Stomach (tissue), 19 donors: ENCODE measurements at places on chromosomes 3 and 15. TPM values are rescaled to one million over a fixed set of nuclear protein-coding genes. Genes with fewer than 3 reads are reported as not detected.

DNA sequence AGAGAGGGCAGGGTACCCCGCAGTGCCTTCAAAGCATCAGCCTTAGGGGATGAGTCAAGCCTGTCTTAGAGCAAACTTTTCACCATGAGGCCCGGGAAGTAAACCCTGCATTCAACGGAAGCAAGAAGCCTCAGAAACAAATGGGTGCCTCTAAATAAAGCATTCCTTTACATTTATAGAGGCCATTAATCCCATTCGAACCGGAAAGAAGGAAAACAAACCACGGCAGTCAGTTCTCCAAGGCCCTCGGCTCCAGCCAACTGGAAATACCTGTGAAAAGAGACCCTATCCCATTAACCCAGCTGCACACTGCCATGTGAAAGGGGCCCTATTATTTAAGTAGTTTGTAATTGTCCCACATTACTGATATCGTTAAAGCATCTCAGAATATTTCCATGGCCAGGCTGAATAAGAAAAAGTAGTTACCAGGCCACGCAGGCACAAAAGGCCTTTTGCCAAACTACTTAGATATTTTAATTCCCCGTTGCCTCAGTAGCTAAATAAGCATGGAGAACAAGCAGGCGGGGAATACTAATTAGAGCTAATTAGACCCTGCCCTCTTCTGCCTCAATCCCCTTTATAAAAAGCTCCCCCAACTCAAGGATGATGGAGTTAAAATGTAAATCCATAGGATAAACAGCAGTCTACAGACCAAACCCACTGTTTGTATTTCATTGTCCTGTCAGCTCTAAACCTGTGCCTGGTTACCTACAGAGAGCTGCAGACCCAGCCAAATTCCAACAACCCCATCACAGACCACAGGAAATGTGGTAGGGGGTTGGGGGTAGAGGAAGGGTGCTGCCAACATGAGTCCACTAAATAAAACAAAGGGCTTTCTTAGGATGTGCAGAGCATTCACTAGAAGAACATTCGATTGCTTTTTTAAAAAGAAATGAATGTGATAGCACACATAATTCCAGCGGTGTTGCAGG, 4.1 kb downstream of the ITGB5 start:
- no peak for DNase-seq

- no peak for DNase-seq
These were observed 44.0 kb upstream of the IREB2 start for GRCh38 chr15:78394026-78394425.

DNA sequence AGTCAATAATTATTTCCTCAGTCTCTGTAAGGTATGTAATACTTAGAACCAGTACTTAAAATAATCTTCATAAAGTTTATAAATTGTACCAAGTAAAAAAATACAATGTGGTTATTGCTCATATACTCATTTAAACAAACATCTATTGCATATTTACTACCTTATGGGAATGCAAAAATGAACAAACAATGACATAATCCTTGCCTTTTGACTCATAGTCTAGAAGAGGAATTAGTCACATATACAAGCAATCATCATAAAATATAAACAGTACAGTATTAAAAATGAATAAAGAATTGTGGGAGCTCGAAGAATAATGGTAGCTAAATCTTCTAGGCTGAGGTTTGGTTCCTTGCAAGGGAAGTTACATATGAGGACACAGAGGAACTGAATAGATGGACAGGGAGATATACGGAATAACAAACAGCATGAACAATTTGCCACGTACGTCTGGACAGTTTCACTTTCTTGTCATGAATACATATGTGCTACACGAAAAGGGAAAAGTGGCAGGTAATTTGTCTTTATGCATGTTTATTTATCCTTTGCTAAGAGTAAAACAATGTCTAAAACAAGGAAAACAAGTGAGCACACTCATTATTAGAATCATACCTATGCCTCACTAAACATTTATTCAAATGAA, 17.2 kb downstream of the IMPG2 start:
- DNase-seq, result no peak

GRCh38 chr3:56525291-56525690, 31.7 kb upstream of the CCDC66 start:
- DNase-seq, result no peak

DNA sequence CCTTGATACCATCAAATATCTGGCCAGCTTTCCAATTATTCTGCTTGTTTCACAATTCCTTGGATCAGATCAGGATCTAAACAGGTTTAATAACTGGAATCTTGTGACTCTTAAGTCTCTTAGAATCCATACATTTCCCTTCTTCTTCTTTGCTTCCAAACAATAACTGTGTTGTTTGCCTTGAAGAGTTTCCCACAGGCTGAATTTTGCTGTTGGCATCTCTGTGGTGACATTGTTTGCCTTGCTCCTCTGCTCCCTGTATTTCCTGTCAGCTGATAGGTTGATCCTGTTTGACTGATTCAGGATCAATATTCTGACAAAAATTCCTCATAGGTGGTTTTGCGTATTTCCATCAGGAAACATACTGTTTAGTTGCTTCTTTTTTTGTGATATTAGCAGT, 248.4 kb upstream of the LMCD1 start:
- DNase-seq, result no peak

DNA sequence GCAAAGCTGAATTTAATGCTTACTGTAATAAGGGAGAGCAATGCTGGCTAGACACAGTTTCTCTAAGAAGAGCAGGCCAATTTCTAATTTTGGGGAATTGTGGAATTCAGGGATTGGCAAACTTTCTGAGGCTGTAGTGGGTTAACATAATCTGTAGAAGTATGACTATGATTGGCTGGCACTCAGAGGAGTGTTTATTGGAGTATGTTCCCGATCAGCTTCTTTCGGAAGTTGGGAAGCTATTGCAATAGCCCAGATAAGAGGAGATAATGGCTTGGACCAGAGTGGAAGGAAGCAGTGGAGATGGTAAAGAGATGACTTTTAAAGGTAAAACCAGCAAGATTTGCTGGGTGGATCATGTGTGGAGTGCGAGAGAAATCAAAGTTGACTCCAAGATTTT, 19.4 kb downstream of the TMOD3 start:
- no peak for DNase-seq

GRCh38 chr3:192373032-192373431, 354.3 kb downstream of the FGF12 start:
- DNase-seq, result no peak

DNA sequence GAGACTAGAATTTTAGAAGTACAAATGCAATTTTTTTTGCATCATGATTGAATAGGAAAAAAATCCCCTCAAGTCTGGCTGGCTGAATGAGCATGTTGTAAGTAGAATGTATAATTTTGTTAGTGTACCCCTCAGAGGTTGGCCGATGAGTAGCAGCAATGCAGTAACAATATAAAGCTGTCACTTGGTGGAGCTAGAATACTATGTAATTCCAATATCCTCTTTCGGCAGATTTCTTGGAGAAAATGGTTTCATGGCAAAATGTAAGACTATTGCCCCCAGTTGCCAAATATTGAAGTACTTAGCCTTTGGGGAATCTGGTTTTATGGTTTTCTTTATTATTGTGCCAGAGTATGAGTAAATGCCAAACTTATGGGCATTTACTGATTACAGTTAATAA, 39.8 kb upstream of the SGO1 start:
- DNase-seq, result peak; percentile 78

DNA sequence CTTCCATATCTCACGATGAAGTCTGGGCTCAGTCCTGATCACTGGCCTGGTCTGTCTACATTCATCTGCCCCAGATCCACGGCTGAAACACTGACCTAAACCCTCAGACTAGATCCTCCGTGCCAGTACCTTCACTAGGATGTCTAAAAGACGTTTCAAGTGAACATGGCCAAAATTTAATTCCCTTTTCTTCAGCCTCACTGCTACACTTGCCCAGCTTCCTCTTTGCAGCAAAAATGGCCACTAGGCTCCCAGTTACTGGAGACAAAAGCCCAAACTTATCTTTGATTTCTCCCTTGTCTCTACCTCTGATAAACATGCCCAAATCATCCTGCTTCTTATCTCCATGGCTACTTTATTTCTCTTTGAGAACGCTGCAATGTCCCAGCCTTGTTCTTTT, 1.7 kb downstream of the RASSF1 start:
- no peak for DNase-seq

- no peak for DNase-seq
These were observed 27.2 kb upstream of the MUC20 start for GRCh38 chr3:195693428-195694216.

- DNase-seq, result no peak
These were observed 236.8 kb downstream of the KLF13 start for GRCh38 chr15:31563421-31563820.

GRCh38 chr3:141812084-141812483, 48.9 kb downstream of the GRK7 start:
- DNase-seq, result no peak

- DNase-seq, result peak; percentile 78
These were observed 1.6 kb upstream of the LRRC31 start for GRCh38 chr3:169871129-169871886.

DNA sequence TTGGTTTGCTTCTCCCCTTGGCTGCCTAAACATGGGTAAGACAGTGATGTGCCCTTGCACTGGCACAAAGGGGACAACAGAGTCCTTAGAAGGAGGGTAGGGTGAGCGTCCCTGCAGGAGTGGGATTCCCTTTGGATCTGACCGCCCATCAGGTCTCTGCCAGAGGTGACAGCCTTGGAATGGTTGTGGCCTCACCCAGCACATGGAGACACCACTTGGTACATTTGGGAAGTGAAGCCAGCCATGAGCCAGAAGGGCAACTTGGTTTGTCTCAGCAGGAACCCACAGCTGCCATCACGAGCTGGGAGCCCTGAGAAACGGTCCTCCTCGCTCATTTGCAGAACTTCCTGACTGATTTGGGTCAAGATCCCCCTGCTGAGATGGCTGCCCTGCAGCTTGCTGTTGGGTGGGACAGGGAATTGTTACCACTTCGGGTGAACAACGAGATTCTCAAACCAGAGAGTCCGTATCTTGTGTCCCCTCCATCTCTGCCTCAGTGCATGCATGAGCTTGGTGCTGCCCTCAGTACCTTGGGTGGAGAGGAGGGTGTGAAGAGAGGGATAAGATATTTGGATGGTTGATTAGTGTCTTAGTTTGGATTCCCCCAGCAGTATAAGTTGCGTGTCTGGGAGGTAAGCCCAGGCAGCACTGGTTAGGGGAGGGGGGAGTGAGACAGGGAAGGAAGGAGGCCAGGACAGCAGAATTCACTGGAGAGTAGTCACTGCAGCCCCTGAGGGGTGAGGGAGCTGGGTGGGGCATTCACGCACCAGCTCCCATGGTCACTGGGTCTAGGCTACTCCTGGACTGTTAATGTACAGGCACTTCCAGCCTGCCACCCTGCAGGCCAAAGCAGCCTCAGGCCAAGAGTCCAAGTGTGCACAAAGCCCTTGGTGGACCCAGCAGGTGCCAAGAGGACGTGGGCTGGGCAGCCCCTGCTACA, 168.8 kb upstream of the TOPAZ1 start:
- DNase-seq, result no peak

DNA sequence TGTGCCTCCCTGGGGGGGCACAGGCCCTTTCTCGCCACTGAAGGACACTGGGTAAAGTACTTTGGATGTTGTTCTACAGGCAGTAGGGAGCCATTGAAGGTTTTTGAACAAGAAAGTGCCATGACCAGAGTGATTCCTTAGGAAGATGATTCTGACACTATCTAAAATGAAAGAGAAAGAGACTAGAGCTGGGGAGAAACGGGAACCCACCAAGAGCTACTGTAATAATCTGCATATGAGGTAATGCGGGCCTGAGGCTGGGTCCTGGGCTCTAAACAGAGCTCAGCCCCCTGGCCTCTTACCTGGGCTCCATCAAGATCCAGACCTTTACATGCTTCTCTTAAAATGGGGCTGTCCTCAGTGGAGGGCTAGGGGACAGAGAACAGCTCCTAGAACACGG, 24.9 kb downstream of the GRK7 start:
- no peak for DNase-seq

GRCh38 chr15:71666763-71667620, 143.4 kb upstream of the NR2E3 start:
- no peak for DNase-seq

DNA sequence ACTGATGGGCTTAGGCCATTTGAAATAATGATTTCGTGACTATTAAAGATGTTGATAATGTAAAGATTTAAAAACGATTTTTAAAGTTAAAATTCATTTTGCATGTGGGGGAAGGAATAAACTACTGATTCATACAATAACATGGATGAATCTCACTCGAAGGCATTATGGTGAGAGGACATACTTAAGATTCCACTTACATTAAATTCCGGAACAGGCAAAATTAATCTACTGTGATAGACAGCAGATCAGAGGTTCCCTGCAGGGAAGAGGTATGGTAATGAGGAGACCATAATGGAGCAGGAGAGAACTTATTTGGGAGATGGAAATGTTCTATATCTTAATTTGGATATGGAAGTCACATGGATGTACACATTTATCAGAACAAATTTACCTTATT, 28.4 kb upstream of the RAB6B start:
- DNase-seq, result no peak

DNA sequence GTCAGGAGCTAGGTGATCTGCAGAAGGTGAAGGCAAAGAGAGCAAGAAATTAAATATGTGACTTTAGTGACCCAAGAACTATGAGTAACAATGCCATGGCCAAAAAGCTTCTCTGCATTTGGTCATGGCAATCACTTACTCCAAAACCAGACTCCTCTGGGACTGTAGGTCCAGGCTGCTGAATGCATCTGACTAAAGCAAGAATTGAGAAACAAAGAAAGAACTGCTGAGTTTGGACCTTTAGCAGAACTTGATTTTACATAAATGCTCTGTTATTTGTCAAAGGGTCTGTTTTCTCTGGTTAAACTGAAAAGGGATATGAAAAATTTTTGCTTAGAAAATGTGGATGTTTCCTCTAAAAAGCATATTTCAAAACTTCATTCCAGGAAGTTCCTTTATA, 1102.2 kb downstream of the IGSF11 start:
- DNase-seq, result no peak

- DNase-seq, result no peak
These were observed 121.3 kb upstream of the CHL1 start for GRCh38 chr3:75260-75659.

GRCh38 chr3:120364821-120365220, 15.7 kb upstream of the LRRC58 start:
- no peak for DNase-seq

DNA sequence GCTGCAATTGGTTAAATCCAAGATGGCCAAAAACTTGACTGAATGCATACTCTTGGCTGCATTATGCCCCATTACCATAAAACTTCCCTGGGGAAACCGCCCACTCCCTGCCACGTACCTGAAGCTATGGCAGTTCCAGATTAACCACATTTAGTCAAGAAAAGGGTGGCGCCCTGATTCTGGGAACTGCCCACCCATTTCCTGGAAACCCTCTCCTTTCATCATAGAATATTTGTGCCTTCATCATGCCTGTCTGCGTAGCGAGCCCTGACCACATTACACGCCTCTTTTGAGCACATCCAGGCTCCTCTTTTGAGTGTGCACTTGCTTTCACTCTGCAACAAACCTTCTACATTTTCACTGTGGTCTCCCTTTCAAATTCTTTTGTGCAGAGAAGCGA, 5.2 kb downstream of the LINS1 start:
- DNase-seq, result peak; percentile 71

- DNase-seq, result peak; percentile 45
These were observed 999 bp downstream of the INSYN1 start for GRCh38 chr15:73751899-73752805.

ACTC1 gene
- 9.5 TPM for total RNA-seq

COMMD2 gene
- total RNA-seq, result 4.1 TPM

CNTN3 gene
- total RNA-seq, result 1.2 TPM

CCDC51 gene
- total RNA-seq, result 9.6 TPM

LACTB gene
- 14.8 TPM for total RNA-seq

CEMIP gene
- total RNA-seq, result not detected

HACD3 gene
- 128 TPM for total RNA-seq

PTPN23 gene
- 120 TPM for total RNA-seq

CCR9 gene
- not detected for total RNA-seq

CLDN11 gene
- total RNA-seq, result 11.9 TPM

SLC51B gene
- not detected for total RNA-seq

ZCWPW2 gene
- 9.4 TPM for total RNA-seq
